ENCODE measurements at places on chromosomes 12 and 14. TPM values are rescaled to one million over a fixed set of nuclear protein-coding genes. Genes with fewer than 3 reads are reported as not detected.

The RNF212B gene
- not detected for total RNA-seq

The CLEC1B gene
- total RNA-seq, result not detected

The EML5 gene
- total RNA-seq, result not detected

The RNASE4 gene
- total RNA-seq, result 6.6 TPM

The WNT1 gene
- total RNA-seq, result not detected

The KERA gene
- total RNA-seq, result not detected

The LMO3 gene
- total RNA-seq, result under 0.01 TPM

The PIP4K2C gene
- 7.9 TPM for total RNA-seq

The IQSEC3 gene
- total RNA-seq, result not detected

The APOF gene
- not detected for total RNA-seq

The CLEC2B gene
- total RNA-seq, result 36.7 TPM

The SOX5 gene
- 0.28 TPM for total RNA-seq

All from endothelial cell of coronary artery (primary cell).